Stimulated activated CD8-positive, alpha-beta memory T cell treated with anti-CD3 and anti-CD28 coated beads, Interleukin-12 subunit alpha, Interleukin-12 subunit beta, amount 100 ng/mL, for 1 hour (primary cell): ENCODE measurements at places on chromosomes 3 and 15.

DNA sequence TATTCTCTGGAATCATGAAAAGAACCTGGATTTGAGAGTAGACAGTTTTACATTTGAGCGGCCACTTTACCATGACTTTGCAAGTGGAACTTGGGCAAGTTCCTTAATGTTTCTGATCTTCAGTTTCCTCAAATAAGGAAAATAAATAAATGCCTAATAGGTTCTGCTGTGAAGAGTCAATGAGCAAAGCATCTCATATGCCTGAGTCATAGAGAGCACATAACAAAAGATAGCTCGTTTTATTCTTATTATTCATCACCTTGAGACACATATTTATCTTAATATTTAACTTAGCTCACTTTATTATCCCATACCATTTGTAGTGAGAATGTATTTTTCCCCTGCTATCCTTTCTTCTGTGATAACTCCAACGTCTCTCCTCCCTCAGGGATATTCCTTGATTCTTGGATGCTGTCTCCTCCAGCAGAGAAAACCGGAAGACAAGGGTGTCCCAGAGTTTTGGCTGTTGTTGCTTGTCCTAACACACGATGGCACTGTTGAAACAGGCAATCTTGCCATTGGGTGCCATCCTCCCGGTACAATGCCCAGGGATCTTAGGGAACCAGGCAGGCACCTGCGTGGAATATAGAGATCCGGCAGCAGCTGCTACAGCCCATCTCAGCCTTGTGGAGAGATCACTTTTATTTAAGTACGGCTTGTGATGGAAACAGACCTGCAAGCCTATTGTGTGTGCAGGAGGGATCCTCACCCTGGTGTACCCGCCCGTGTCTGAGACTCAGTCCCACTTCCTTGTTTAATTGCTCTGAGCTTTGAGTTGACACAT lies 33.3 kb upstream of the VPS33B start:
- no peak for DNase-seq

DNA sequence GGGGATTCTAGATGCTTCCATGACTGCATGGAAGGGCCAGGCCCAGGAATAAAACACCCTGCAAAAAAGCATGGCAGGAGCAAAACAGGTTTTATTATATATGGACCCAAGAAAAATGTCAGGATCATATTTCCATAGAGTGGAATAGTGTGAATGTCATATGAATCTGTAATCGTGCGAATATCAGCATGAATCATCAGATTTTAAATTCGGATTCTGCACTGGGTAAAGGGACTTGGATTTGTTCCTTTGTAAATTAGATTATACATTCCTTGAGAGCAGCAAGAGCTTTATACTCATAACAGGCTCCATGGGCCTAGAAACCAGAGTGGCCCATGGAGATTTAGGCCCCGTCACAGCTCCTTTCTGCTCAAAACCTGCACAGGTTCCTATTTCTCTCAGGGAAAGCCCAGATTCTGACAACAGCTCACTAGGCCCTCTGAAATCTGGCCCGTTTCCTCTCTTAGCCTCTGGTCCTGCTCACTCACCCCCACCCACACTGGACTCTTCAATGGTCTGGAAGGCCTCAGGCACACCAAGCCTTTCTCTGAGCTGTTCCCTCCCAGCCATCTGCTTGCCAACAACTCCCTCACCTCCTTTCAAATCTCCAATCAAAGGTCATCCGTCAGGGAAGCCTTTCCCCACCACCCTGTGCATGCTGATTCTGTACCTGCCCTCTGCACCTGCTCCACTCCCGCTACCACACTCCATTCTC lies 76.0 kb downstream of the FEM1B start:
- no peak for DNase-seq

GRCh38 chr3:197256836-197257444 lies 41.5 kb downstream of the DLG1 start:
- DNase-seq, result no peak

DNA sequence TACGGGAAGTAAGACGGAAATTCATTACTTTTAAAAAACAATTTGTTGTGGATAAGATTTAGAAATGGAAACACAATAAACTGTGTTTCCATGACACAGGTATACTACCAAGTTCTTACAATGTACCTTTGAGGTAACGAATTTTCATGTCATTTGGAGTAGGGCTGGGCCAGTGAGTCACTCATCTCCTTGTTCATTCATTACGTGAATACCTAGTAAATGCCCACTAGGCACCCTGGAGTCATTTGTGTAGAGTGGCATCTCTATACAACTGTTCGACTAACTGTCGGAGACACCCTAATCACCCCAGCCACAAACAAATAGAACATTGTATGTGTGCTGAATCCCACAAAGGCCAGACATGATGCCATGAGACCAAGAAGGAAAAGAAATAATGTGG lies 94.8 kb downstream of the IGF1R start:
- DNase-seq, result no peak

GRCh38 chr3:10306156-10306555 lies 13.4 kb upstream of the GHRL start:
- DNase-seq, result no peak

DNA sequence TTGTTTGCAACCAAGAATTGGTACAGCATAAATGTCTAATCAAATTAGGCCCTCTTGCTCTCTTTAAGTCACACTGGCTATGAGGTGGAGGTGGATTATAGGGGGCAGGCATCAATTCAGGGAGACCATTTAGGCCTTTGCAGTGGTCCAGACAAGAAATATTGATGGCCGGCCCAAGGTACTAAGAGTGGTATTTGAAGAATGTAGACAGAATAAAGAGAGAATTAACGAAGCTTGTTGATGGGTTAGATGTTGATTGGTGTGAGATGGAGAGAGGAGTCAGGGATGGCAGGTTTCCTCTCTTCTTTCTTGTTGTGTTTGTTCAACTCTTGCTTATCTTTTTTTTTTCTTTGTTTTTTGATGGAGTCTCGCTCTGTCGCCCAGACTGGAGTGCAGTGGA lies 48.5 kb downstream of the PIK3CA start:
- DNase-seq, result no peak

DNA sequence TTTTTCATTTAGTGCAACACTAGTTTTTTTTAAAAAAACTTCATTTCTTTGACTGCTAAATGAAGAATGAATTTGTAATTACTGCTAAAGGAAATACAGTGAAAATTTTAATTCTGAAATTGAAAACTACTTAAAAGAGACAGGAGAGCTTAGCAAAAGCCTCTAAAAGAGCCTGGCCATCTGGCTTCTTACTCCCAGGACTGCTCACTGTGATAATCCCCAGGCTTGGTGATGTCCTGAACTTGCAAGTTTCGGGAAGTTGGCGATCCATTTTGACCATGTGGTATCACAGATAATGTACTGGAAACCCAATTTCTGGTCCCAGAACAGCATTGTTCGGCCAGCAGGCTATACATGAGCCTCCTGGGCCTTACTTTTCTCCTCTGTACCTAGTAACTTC lies 292.1 kb downstream of the FGF12 start:
- no peak for DNase-seq

- DNase-seq, result no peak
Observed at GRCh38 chr3:106452096-106452495, 583.3 kb upstream of the CBLB start.

GRCh38 chr15:96338766-96339618 lies 8.5 kb downstream of the NR2F2 start:
- no peak for DNase-seq
